ENCODE measurements at places on chromosomes 7 and 10.

- no peak for DNase-seq
Measured at GRCh38 chr7:95794917-95795515, 22.7 kb downstream of the DYNC1I1 start.

DNA sequence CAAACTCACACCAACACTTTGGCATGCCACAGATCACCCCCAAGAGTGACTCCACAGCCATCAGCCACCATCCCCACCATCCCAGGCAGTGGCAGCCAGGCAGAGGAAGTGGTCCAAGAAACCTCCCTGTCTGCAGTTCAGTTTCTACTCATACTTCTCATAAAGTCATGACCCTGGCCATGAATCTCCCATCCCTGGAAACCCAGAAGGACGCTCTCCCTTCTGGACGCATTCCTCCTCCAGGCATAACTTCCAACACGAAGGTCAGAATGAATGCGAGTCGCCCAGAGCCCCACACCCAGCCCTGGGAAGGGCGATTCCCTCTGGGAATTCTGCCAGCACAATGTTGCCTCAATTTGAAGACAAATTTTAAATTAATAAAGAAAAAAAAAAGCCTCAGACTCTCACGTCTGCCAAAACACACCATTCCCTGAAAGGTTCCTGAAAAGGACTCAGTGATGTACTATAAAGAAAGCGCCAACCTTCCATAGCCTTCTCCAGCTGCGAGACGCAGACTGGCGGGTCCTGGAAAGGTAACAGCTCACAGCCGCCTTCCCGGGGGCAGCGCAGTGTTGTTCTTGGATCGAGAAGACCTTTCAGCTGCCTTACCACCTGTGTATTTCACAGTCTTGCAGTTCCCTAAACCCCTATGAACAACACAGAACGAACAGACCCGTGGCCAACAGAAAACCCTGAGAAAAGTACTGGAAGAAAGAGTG lies 307.6 kb downstream of the FRMD4A start:
- DNase-seq = no peak

DNA sequence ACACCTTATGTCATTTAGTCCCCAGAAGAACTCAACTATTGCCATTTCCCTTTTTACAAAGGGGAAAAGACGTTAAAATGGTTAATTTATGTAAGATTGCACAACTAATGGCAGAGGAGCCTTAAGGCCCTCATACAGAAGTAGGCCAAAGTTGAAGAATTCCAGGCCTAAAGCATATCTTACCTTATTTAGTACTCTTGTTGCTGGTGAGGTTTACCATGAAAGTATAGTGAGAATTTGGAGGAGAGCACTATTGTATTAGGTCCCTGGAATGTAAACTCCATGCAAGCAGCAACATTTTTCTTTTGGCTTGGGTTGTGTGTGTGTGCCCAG lies 731 bp upstream of the CRPPA start:
- no peak for DNase-seq

GRCh38 chr7:85274454-85274853 lies 87.6 kb upstream of the SEMA3D start:
- DNase-seq = no peak

GRCh38 chr10:124087672-124088634 lies 5.4 kb downstream of the CHST15 start:
- no peak for DNase-seq

DNA sequence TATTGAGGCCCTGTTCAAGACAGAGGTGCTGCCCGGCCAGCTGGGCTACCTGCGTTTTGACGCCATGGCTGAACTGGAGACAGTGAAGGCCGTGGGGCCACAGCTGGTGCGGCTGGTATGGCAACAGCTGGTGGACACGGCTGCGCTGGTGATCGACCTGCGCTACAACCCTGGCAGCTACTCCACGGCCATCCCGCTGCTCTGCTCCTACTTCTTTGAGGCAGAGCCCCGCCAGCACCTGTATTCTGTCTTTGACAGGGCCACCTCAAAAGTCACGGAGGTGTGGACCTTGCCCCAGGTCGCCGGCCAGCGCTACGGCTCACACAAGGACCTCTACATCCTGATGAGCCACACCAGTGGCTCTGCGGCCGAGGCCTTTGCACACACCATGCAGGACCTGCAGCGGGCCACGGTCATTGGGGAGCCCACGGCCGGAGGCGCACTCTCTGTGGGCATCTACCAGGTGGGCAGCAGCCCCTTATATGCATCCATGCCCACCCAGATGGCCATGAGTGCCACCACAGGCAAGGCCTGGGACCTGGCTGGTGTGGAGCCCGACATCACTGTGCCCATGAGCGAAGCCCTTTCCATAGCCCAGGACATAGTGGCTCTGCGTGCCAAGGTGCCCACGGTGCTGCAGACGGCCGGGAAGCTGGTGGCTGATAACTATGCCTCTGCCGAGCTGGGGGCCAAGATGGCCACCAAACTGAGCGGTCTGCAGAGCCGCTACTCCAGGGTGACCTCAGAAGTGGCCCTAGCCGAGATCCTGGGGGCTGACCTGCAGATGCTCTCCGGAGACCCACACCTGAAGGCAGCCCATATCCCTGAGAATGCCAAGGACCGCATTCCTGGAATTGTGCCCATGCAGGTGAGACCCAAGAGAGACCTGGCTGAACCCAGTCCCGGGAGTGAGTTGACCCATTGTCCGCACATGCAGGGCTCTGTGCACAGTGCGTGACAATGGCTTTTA lies 2.8 kb downstream of the RBP3 start:
- DNase-seq = no peak

DNA sequence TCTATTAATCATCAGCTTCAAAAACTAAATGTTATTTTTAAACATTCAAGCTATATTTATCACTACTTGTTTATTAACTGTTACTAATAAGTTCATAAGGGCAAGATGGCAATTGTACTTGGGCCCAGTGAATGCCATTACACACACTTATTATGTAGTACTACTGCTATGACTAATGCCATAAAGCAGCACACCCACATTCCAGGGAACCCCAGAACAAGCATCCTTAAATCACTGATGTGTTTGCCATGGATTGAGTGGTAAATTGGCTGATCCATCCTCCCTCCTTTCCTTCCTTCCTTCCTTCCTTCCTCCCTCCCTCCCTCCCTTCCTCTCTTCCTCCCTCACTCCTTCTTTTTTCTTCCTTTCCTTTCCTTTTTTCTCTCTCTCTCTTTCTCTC lies 37.4 kb upstream of the RSU1 start:
- no peak for DNase-seq

- no peak for DNase-seq
Measured at GRCh38 chr10:6143181-6143580, 54.3 kb downstream of the RBM17 start.

DNA sequence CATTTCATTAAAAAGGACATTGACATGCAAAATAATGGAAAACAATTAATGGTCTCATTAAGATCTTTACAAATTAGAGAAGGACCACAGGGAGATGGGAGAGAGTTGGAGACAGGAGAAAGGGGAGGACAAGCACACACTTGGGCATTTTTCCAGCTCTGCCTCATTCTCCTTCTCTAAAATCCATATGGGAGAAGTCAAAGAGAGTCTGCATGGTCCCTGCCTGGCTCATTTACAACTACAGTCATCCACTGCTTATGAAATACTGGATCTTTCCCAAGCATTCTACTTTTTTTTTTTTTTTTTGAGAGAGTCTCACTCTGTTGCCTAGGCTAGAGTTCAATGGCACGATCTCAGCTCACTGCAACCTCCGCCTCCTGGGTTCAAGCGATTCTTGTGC lies 518.9 kb upstream of the CELF2 start:
- no peak for DNase-seq

DNA sequence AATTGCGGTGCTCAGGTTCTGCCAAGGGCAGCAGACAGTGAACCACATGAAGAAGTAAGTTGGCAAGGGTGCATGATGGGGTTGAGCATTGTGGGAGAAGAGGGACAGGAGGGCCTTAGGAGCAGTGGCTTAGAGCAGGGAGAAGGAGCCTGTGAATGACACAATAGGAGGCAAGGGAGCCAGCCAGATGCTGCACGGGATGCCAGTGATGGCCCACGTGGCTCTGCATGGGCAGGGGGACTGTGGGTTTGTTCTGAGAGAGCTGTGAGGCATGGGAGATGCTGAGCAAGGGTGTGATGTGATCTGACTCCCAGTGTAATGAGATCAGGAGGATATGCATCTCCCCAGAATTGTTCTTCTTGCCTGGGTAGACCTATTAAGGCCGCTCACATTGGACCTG lies 60.9 kb downstream of the C10orf90 start:
- no peak for DNase-seq

- no peak for DNase-seq
Measured at GRCh38 chr7:138431517-138431916, 28.5 kb upstream of the TRIM24 start.

DNA sequence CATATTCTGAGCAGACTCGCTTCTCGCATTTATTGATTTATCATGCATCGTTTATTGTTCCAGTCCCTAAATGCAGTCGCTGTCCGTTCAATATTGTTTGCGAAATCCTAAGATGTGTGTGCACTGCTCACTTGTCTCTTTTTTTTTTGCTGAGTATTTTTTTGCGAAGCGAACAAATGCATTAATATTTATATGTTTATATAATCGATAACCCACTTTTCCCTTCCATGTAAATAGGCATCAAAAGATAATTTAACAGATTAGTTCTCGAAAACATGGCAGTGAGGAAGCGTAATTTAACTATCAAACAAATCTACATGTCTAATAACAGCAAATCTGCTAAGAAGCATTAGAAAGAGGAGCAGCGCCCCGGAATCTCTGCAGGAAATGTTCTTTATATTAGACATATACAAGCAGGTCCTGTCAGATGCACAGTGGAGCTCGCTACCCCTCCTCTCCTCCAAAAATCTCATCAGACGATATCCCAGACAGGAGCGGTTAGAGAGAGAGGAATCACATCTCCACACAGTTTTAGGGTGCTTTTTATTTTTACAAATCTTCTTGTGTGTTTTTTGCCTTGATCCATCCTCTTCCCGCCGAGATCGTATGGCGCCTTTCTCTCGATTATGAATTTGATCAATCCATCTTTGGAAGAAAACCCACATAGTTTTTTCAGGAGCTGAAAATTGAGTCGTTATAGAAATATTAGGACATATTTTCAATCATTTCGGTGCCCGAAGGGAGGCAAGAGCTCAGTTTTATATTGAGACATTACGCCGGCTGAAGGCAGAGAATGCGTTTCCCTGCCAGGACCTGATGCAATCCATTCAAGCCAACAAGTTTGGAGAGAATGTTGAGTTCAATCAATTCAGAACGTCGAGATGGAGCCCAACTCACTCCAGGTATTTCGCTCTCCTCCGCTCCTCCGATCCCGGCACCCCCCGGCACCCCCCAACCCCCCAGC lies at the start of gene ARID5B:
Gene ARID5B (plus strand): TSS at position 871 of the 964 bp plus-strand sequence. CDS start 11 bp downstream, at position 882.
- no peak for DNase-seq

DNA sequence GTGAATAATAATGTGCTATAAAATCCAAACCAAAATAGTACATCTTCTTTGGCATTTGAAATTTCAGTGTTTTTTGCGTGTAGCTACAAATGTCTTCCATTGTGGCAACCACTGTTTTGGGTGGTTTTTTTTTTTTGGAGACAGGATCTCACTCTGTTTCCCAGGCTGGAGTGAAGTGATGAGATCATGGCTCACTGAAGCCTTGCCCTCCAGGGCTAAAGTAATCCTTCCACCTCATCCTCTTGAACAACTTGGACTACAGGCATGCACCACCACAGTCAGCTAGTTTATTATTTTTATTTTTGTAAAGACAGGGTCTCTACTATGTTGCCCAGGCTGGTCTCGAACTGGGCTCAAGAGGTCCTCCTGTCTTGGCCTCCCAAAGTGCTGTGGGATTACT lies 455.1 kb downstream of the AUTS2 start:
- no peak for DNase-seq

DNA sequence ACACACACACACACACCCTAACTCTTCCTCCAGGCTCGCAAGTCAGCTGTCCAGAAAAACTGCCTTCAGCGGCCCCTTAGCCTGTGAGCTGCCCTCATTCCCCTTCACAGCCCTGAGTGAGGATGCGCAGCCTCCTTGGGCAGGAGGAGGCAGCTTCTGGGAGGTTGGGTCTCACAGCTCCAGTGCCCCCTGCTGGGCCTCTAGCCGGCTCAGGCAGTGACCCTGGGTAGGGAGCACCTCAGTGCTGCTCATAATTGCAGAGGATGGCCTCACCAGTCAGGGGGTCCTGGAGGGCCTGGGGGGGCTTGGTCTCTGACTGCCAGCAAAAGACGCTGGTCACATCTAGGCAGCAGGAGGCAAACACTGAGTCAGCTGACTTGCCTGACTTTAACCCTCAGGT lies 43.7 kb downstream of the ZNF273 start:
- DNase-seq = no peak

GRCh38 chr7:104894726-104895521 lies 119.1 kb upstream of the KMT2E start:
- DNase-seq = no peak

- no peak for DNase-seq
Measured at GRCh38 chr10:123633636-123634035, 32.5 kb upstream of the GPR26 start.

DNA sequence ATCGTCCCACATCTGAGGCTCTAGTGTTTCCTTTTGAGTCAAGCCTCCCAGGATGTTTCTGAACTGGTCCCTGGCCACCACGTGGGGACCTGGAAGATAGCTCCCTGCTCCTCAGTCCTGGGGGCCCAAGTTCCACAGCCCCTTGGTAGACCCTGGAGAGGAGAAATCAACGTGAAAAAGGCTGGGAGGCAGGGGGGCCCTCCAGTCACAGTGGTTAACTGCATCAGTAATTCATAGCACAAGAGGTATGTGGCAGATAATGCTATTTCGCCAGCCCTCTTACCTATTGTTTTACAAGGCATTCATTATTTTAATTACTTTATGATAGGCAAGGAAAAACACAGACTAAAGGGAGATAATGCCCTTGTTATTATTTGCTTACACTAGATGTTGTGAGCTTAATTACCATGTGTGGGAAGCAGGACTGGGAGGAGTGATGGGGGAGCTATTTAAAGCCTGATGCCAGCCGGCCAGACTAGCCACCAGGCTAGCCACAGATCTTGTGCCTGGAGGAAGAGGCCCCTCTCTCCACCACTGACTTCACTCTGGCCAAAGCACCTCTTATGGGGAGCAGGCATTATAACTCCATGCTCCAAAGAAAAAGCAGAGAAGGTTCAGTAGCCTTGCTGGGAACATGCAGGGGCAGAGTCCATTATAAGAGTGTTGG lies 230.7 kb downstream of the KCNMA1 start:
- no peak for DNase-seq

DNA sequence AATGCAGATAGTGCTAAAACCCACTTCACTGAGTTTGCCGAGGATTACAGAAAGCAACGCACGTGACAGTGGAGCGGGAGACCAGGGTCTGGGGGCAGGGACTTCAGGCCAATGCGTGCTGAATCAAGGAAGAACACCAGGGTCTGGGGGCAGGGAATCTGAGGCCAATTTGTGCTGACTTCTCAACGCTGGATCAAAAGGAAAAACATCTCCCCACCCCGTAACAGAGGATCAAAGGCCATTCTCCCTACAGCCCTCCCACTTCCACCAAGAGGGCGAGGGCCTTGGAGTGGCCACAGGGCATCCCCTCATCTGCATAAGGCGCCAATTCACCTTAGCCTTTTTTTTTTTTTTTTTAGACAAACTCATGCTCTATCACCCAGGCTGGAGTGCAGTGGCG lies 22.3 kb upstream of the BNIP3 start:
- no peak for DNase-seq

DNA sequence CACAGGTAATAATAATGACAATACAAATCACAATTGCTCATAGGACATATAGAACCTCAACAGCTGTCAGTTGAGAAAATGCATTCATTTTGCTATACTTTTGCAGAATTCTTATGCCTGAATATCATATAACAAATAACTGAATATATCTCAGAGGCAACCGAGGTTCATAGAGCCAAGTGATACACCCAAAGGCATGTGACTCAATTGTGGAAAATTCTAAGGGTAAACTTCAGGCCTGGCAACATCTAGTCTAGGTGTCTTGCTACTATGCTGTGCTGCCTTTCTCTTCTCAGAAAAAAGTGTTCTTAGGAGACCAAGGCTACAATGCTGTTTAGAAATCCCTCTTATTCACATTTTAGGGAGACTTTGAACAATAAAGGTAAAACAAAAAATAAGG lies 270.7 kb downstream of the BAMBI start:
- DNase-seq = no peak

Measured in left renal pelvis (tissue), 4 donors.